ENCODE measurements at places on chromosomes 3 and 15.
A peak's percentile ranks its signal among the peaks of the same experiment; 100 is the strongest.

- no peak for DNase-seq
Measured at GRCh38 chr3:176687754-176688153, 509.5 kb downstream of the TBL1XR1 start.

DNA sequence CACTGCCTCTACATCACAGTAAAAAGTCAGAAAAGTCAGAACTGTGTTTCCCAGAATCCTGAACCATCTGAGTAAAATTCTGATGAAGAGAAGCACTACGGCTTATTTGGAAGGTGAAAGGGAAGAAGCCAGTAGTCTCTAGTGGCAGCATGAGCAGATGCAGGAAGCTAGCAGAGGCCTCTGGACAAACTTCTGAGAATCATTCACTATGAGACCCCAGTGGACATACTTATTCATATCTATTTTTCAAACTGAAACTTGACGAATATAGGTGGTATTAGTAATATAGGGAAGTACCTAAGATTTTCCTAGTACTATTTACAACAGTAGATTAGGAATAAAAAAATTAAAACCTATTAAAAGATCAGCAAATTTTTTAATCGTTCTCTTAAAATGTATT, 272.8 kb upstream of the TTC14 start:
- no peak for DNase-seq

DNA sequence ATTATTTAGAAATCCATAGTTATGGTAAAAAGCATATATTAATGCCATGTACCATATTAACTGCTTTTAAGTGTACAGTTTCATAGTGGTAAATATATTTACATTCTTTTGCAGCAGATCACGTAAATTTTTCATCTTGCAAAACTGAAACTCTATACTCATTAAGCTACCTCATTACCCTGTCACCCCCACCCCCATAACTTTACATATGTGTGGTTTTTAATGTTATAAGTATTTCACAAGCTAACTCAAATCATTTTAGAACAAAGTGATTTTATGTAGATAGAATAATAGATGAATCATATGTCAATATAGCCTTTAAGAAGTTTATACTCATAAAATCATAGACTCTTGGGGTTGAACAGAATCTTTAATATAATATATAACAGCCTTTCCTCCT, 7.1 kb upstream of the TP63 start:
- no peak for DNase-seq

DNA sequence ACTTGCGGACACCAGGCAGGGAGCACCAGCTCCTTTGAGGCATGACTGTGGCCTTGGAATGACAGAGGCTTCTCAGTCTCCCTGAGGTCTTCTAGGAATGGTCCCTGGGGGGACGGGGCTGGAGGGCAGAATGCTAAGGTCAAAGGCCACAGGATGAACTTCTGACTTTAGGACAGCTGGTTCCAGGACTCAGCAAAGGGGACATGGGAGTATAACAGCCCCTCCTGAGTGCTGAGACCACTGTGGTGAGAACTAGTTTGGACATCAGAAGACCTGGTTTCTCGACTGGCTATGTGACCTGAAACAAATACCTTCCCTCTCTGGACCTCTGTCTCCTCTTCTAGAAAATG, 17.8 kb downstream of the ITGA11 start:
- DNase-seq, result no peak

DNA sequence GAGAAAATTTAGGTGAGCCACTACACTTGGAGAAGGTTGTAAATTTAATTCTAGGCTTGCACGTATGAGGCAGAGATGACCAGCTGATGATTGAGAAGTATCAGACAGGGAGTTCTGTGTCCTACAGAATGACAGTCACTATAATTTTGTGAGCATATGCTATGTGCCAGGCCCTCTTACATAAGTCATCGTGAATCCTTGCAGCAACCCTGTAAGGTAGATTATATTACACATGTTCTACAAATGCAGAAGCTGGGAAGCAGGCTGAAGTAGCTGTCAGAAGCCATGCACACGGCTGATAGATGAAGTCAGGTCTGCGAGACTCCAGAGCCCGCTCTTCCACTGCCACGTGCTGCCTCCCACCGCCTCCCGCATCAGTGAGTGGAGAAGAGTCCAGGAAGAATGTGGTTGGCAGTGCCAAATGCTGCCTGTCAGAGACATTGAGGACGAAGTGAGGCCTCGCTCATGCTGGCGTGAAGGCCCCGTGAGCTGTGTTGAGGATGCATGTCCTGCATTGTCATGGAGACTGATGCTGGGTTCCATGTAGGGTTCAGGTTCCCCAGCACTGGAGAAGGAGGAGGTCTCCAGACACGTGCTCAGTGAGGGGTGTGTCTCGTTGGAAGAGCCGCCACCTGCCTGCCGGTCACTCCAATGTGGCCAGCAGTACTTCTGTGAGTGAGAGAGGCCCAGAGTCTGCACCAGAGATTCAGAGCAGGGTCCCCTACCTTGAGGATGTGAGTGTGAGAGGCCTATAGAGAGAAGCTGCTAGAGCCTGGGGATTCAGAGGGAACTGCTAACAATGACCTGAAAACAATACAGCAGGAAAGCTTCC, 123.3 kb upstream of the PLXNA1 start:
- DNase-seq, result no peak

GRCh38 chr3:128794067-128794768, 68.2 kb downstream of the RAB7A start:
- peak; percentile 57 for DNase-seq

GRCh38 chr15:92326236-92326635, 67.4 kb upstream of the ST8SIA2 start:
- DNase-seq, result no peak

DNA sequence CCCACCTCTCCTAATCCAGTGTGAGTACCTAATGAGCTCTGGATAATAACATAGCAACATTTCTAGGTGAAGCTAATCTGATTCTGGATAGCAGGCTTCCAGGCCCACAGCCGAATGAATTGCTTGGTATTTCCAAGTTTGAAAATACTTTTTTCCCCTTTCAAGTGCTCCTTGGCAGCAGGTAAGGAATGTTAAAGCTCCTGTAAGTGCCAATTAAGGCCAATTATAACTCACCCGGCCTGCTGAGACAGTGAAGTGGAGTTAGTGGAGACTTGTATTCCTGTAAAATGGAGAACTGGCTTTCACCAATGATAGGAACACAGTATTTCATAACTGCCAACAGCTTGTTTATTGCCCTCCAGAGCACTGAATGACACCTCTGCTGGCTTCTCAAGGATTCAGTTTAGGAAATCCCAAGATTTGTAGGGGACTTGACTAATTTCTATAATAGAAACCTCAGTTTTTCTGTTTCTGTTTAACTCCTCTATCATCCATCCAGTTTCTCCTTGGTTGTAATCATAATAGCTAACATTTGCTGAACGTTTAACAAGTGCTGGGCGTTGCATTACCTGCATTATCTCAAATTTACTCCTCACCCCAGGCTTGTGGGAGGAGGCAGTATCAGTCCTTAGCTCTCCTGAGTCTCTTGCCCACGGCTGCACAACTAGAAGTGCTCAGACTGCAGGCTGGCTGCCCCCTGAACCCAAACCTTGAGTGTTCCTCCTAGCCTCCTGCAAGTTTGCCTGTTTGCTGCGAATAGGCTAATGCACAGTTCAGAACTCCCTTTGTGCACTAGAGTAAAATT, 52.7 kb upstream of the SCAANT1 start:
- no peak for DNase-seq

DNA sequence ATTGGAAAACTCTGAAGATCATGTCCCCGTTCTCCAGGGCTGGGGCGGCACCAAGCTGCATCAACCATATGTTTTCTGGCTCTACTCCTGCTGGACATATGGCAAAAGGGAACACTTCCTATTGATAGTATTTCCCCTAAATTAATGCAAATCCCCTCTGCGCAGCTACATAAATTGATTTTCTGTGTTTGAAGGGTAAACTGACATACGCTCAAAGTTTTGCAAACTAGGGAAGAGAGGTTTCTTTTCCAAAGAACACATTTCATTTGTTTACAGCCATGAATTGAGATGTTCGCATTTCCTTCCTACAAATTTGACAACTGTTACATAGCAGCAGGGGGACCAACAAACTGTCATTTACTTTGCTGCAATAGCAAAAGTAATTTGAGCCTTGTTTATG, 35.9 kb downstream of the CTXND1 start:
- DNase-seq, result no peak

Measured in stimulated activated CD4-positive, alpha-beta T cell treated with anti-CD3 and anti-CD28 coated beads, Interleukin-15, amount 100 ng/mL, for 48 hours (primary cell).